ENCODE measurements at places on chromosomes 2 and 18.
A peak's percentile ranks its signal among the peaks of the same experiment; 100 is the strongest.

GRCh38 chr2:238286551-238286950 is 1.9 kb downstream of the PER2 start:
- no peak for DNase-seq

- DNase-seq: no peak
These were observed 150.9 kb downstream of the SMAD7 start for GRCh38 chr18:48799724-48800315.

DNA sequence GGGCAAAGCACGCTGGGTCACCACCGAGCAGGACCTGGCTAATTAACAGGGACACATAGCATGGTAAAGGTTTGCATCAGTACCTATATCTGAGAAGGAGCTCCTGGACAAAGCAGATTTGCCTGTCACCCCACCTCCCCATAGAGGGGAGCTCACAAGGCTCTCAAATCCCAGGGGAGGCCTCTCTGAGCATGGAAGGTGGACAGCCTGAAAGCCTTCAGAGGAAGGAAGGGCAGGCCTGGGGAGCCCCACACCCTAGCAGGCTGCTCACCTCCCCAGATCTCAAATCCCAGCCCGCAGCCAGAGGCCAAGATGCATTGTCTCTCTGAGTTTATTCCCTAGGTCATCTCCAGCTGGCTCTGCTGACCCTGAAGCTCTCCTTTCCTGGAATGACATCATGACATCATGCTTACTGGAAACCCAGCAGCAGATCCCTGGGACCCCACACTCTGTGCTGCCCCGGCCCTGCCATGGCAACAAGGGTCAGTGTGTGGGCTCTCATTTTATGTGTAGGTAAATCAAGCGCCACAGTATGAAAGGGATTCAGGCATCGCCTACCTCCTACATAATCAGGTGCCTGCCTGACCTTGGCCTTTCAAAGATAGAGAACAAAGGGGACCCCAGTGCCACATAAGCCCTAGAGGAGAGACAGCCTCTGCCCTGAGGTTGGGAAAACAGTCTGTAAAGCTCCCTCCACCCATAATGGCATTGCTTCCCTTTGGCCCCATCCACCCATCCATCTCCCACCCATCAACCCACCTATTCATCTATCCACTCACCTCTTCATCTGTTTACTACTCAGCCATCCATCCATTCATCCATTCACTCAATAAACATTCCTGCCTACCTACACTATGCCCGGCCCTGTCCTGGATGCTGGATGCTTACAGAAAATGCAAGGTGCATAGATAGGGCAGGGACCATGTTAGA is 15.7 kb upstream of the TEX51 start:
- DNase-seq: no peak

DNA sequence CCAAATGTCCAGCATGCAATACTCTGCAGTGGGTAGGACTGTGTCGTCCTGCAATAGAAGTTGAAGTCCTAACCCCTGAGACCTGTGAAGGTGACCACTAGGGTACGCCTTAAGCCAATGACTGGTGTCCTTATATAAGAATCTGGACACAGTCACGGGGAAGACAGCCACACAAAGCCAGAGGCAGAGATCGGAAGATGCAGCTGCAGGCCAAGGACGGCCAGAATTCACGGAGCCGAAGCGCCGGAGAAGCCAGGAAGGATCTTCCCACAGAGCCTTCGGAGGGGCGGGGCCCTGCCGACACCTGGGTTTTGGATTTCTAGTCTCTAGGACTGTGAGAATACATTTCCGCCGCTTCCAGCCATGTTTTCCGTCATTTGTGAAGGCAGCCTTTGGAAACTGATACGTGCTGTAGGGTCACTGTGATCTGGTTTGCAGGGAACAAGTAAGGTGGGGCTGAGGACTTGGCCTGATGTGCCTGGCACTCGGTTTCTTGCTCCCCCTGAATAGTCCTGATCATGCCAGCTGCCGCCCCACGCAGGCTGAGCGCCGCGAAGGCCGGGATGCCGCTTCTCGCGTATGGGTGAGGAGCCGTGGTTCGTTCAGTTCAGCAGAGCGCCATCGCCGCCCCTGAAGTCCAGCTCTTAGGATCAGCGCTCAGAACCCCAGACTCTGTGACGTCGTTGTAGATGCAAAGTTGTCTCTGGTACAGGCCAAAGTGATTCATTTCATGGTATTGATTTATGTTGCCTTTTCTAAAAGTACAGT is 38.7 kb downstream of the PTGR3 start:
- no peak for DNase-seq

GRCh38 chr2:68839260-68839833 is 31.9 kb downstream of the BMP10 start:
- peak; percentile 18 for DNase-seq

- no peak for DNase-seq
These were observed 140.0 kb downstream of the MEIS1 start for GRCh38 chr2:66574701-66575624.

DNA sequence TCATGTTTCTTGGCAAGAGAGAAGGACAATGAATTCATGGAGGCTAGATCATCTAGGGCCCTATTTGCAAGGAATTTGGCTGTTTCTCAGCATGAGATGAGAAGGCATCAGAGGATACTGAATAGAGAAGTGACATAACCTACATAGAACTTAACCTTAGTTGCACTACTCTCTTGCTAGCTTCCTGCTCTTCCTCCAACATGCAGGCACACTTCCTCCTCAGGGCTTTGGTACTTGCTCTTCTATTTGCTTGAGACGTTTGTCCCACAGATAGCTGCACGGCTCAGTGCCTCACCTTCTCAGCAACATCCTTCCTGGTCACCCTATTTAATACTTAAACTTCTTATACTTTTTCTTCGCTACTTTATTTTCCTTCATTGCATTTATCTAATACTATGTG is 20.0 kb upstream of the LANCL1 start:
- DNase-seq: no peak

DNA sequence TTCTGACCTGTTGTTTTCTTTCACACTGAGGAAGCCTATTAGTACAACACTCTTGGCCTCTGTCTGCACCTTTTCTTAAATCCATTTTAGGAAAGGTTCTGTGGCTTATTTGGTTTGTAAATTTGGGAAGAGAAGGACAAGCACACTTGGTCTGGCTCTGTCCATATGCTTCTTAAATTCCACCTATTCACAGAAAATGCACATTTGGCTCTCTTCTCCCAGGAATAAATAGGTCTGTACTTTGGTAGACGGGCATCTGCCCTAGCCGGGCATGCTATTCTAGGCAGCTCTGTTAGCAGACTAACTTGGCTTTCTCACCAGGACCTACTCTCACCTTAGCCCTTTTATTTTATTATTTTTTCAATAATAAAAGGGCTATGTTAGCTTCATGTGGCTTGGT is 1211.8 kb upstream of the SLC39A10 start:
- no peak for DNase-seq

GRCh38 chr18:23126376-23127056 is 8.8 kb upstream of the CABLES1 start:
- DNase-seq: no peak

- no peak for DNase-seq
These were observed 92.6 kb upstream of the NDUFV2 start for GRCh38 chr18:9009703-9010488.

GRCh38 chr18:73556904-73557303 is 590.7 kb downstream of the FBXO15 start:
- no peak for DNase-seq

DNA sequence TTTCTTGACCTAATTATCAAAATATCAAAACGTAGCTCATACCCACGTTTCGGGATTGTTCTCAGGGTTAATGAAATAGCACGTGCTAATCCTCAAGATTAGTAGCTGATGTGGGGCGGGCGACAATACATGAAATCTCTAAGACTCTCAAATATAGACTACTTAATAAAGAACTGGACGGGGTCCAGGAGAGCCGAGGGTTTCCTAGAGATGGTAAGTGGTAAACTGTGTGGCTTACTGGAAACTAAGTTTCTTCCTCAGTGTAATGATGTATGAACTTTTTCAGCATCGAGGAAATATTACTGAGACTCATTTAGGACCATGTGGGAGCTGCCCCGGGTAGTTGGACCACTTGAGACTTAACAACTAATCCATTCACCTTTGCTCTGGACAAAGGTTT is 453.3 kb upstream of the SALL3 start:
- DNase-seq: no peak

GRCh38 chr2:120905824-120906571 is 170.3 kb downstream of the GLI2 start:
- DNase-seq: no peak

DNA sequence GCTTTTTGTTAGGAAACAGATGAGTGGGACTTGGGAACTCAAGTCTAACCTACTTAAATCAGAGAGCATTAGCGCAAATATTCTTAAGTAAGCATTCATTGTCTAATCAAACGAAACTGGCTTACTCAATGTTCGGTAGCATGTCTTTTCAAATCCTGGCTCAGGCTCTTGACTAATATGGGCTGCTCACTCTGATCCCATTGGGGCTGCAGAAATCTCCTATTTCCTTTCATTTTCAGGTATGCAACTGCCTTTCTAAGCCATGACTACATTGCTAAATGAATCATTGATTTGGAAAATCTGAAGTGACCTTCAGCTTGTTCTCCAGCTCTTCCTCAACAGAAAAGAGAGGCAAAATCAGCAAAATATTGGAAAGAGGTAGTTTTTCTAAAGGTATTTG is 2084.4 kb upstream of the PIK3C3 start:
- DNase-seq: no peak

- DNase-seq: no peak
These were observed 61.2 kb downstream of the ITGA6 start for GRCh38 chr2:172488556-172488955.

DNA sequence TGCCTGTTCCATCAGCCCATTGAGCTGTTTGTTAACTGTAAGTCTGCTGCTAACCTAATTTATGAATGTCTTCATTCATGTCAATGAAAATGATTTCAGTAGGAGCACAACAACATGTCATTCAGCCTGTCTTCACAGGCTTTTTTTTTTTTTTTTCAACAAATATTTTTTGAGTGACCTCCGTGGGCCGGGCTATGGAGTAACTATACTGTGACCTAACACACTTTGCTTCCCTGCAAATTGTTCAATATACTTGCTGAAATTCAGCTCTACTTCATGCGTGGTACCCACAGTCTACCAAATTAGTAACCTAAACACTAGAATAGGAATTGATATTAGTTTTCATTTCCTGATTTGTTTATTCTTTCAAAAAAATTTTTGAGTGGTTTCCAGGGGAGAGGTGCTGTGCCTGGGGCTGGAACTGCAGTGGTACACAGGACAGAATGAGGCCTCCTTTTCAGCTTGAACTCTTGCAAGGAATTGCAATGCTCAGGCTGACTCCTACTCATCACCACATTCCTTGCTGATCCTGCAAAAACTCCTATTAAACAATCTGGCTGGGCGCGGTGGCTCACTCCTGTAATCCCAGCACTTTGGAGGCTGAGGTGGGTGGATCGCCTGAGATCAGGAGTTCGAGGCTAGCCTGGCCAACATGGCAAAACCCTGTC is 87.1 kb downstream of the CDH20 start:
- DNase-seq: no peak

DNA sequence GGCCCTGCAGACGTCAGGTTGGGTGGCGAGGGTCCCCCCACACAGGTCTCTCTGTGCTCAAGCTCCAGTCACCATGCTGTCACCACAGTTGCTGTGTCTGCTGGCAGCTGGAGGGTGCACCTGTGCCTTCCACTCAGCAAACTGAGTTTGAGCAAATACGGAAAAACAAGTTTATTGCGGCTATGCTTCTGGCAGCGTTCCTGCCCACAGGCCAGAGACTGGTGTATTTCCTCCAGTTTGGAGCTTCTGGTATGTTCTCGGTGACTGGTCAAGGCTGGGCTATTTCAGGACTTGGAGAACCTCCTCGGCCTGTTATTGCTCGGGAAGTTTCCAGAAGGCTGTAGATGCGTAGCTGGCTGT is 132.6 kb downstream of the SEPTIN10 start:
- no peak for DNase-seq

- no peak for DNase-seq
These were observed 52.4 kb downstream of the VSNL1 start for GRCh38 chr2:17592731-17593409.

DNA sequence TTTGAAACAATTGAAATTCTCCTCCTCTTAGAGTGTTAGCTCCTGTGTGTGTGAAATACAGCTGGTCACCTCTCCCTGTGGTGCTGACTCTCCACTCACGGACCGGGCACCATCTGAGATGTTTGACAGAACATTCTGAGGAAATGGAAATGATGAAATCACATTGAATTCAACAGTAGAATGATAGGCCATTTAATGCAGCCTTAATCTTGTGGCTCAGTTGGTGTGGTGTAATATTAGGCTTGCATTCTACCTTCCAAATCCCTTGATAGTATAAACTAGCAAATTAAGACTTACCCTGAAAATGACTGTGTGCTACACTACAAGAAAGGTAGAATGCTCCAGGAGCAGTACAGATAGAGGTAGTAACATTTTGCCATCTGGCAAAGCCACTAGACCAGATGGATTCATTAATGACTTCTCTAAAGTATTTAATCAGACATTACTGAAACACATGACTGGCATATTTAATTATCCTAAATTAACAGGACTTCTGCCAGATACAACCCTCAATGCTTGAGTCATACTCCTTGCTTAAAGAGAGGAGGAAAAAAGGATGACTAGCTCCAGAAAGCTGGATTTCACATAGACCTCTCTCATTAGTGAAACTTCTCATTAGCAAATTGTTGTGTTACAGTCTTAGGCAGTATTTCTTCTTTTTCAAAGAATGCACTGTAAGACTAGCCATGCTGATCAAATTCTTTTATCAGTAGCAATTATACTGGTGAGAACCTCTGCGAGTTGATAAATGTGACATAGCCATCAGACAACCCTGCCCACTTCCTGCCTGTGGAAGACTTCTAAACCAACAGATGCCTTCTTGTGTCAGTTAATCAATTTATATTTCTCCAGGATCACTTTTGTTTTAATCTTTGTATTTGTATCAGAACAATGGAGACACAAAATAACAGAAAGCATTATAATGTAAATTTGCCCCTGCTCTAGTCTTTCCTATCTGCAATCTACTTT is 80.6 kb downstream of the EML6 start:
- DNase-seq: no peak

GRCh38 chr2:42613281-42614064 is 45.0 kb downstream of the MTA3 start:
- DNase-seq: no peak

DNA sequence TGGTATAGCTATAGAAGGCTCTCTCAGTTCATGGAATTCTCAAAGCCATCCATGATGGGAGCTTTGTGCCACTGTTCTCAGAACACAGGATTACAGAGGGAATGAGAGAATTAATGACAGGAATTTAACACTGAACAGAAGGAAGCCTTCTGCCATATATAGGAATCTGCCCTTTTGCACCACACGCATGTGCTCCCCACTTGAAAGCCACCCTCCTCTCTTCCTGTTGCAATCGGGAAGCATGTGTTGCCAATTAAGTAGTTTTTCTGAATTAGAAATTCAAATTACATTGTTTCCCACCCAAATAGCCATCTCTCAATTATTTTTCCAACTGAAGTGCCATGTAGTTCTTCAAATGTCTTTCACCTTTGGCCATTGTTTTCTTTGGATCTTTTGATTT is 71.3 kb downstream of the C1D start:
- DNase-seq: no peak
